ENCODE measurements at places on chromosomes 2 and 18.
A peak's percentile ranks its signal among the peaks of the same experiment; 100 is the strongest.

DNA sequence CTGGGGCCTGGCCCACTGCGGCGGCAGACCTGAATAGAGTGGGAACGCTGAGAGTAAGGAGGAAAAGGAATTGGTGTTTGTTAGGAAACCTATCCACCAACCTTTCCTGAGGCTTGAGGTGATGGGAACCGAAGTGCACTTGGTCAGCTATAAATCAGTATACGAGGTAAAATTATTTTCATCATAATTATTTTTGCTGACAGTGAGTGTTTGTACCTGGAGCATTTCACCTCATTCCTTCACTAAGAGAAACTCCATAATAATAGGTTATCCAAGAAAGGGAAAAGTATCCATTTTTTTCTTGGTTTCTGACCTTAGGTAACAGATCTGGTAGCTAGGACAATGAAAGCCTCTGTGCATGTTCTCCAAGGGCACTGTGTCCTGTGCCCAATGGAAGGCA is 138.6 kb upstream of the RGPD4 start:
- DNase-seq: no peak

- DNase-seq: no peak
Observed at GRCh38 chr18:31950583-31950982, 7.7 kb upstream of the TRAPPC8 start.

- DNase-seq: peak; percentile 74
Observed at GRCh38 chr2:241315879-241316631, at the start of gene SEPTIN2. Gene SEPTIN2, plus strand, starts transcription at chr2:241315925. Its CDS starts 8,308 bp downstream, at chr2:241324233.

- no peak for DNase-seq
Observed at GRCh38 chr2:196586511-196586991, 53.0 kb upstream of the CCDC150 start.

DNA sequence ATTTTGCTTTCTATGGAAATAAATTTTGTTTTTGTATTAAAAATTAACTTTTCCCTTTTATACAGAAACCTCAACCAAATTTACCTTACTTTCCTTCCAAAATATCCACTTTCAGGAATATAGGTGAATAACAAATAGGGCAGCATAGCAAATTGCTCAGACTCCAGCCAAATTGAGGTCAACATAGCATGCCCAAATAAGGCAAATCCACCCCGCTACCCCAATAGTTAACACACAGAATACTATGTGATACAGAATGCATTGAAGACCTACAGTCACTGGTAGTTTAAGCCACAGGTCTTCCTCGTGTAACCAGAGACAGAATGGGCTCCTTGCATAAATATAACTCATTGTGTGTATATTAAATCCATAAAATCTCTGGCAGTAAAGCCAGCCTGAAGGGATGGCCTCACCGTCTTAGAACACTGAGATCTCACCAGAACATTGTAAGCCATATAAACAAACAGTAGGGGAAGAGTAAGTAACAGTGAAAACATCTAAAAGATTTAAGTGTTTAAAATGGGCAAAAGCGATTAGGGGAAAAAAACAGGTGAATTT is 72.2 kb downstream of the PMAIP1 start:
- no peak for DNase-seq

GRCh38 chr18:75915941-75916623 is 488.6 kb upstream of the SMIM21 start:
- peak; percentile 31 for DNase-seq

DNA sequence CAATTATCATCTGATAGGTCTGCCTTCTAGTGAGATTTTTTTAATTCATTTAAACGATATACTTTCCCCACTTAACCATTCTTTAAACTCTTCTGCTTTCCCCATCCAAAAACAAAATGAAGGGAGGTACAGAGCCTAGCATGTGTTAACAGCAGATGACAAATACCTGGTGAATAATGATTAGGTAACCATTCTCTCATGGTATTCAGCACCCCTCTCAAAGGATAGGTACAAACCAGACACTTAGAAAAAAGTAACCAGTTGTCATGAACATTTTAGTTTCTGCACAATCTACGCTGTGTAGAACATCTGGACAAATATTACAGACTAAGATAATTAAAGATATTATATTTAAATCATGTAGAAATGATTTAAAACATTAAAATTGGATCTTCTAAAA is 56.3 kb downstream of the DNAH7 start:
- DNase-seq: no peak

GRCh38 chr2:8081130-8081529 is 600.7 kb upstream of the ID2 start:
- DNase-seq: no peak

GRCh38 chr2:11753452-11753885 is 7.0 kb downstream of the LPIN1 start:
- DNase-seq: no peak

- no peak for DNase-seq
Observed at GRCh38 chr18:35010993-35011392, 30.2 kb upstream of the MAPRE2 start.

DNA sequence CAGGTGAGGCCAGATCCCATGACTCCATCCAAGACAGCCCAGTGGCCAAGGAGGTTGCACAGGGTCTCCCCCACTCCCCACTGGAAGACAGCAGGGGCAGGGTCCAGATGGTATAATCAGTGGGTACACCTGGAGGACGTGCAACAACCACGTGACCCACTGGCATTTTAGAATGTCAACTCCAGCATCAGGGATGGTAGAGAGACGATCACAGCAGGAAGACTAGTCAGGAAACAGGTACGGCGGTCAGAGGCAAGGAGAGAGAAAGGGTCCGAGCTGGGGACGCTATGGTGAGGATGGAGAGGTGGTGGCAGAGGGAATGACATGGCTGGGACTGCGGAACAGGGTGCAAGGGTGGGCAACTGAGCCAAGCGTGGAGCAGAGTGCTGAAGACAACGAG is 23.0 kb downstream of the SERTAD2 start:
- DNase-seq: no peak

- DNase-seq: no peak
Observed at GRCh38 chr2:112995346-112995920, 9.8 kb upstream of the IL36A start.

DNA sequence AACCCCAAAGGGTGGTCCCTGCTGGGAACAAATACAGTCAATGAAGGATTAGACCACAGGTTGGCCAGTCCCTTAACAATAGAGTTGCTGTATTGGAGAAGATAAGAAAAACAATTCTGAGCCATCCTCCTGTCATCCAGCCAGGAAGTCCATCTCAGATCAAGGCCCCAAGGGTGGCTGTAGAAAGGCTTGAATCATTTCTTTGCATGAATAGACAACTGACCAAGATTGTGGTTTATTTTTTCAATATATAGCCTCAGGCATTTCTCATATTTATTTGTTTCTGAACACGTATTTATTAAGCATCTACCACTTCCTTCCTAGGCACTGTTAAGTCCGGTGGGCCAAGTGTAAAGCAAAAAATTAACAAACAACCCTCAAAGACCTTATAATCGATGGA is 274.4 kb upstream of the SLC14A2 start:
- DNase-seq: no peak

DNA sequence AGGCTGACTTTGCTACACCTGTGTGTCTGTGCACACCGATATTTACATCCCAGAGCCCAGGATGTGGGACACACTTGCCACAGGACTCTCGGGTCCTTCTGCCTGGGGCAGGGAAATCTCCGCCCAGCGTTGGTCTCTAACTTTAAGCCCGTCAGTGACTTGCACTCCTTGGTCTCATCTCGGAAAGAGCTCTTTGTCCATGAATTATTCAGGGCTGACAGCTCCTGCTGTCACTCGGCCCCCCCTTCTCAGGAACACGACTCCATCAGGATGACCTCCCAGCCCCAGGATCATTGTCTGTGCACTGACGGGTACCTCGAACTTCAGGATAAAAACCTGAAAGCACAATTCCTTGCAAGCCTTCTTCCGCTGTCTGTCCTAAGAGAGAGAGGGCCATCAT is 26.6 kb downstream of the PLB1 start:
- DNase-seq: no peak

- no peak for DNase-seq
Observed at GRCh38 chr2:193348055-193348454, 1153.3 kb upstream of the TMEFF2 start.

GRCh38 chr18:23828426-23828825 is 139.2 kb downstream of the LAMA3 start:
- no peak for DNase-seq

DNA sequence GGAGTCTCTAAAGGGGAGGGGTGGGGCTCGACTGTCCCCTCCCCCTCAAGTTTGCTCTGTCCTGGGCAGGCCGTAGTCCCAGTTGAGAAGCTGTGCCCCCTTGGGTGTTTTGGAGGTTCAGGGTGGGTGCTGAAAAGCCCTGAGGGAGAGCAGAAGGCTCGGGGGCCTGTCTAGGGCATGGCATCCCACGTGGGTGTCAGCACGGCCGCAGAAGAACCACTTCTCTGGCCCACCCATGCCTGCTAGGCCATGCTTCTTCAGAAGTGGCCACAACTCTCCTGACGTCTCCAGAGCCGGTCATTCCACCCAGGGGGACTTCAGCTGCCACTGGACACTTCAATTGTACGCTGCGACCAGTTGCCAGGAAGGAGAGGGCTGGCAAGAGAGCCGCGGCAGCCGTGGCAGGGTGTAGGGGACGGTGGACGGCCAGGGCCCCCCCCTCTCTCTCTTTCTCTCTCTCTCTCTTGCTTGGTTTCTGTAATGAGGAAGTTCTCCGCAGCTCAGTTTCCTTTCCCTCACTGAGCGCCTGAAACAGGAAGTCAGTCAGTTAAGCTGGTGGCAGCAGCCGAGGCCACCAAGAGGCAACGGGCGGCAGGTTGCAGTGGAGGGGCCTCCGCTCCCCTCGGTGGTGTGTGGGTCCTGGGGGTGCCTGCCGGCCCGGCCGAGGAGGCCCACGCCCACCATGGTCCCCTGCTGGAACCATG is at the start of gene INPP5D:
TSS of gene INPP5D (plus strand) at position 546 of the 704 bp plus-strand sequence. CDS start at position 683, 137 bp downstream.
- no peak for DNase-seq

- no peak for DNase-seq
Observed at GRCh38 chr18:21509062-21509461, 91.4 kb downstream of the ESCO1 start.

DNA sequence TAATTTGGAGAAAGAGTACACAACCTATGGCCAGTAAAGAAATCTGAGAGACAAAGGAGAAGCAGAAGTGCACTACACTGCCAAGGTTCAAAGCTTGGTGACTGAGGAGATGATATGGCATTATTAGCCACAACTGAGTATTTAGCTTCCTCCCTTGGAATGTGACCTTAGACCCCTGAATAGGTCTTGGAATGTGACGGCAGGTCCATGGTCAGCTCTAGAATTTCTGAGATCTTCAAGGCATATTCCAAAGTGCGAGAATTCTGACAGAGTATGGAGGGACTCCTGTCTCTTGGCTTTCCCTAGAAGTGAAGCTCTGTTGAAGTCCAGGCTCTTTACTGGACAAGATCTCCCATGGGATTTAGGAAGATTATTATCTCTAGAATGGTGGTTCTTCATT is 130.0 kb upstream of the FN1 start:
- no peak for DNase-seq

DNA sequence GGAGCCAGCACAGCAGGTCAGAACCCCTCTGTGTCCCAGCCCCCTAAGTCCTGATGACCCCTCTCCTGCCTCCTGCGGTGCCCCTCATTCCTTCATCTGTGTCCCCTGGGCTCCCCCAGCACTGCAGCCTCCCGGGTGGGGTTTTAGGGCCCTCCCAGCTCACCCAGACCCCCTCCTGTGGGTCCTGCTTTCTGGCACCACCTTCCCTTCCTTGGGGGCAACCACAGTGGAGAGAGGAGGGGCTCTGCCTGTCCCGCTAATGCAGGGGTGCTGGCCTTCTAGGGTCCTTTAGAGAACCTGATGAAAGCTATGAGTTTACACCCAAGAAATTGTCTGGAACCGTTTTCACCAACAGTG is 42.7 kb upstream of the ALPP start:
- DNase-seq: no peak

GRCh38 chr2:9914384-9915065 is 37.0 kb upstream of the GRHL1 start:
- DNase-seq: no peak

GRCh38 chr2:150639383-150639782 is 151.9 kb upstream of the RND3 start:
- DNase-seq: no peak

DNA sequence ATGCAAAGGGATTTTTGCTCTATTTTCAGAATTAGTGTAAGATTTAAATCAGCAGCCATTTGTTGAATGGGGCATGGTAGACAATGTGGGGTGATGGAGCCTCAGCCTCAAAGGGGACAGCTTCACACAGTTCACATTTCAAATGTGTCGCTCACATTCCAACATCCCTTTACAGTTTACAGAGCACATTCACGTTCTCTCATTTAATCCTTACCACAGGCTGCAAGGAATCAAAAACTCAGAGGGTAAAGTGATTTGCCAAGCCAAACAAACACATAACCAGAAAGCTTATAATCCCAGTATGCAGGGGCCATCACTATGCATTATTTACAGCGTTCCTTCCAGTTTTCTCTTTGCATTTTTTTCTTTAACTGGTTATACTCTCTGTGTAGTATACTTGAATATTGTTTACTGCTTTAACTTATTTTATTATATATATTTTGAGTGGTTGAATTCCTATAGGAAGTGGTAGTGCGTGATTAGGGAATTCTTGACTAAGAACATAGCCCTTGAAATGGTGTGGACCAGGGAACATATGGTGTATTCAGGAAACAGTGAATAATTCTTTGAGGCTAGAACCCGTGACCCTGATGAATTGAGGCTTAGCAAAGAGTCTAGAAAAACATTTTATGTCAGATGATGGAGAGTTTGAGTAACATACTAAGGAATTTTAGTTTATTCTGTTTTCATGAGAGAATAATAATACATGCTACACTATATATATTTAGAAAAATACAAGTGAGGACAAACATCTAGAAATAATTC is 18.1 kb upstream of the TAF1B start:
- no peak for DNase-seq

- DNase-seq: no peak
Observed at GRCh38 chr2:29497375-29497774, 382.2 kb downstream of the CLIP4 start.

GRCh38 chr2:19490846-19491435 is 132.5 kb upstream of the OSR1 start:
- DNase-seq: no peak

DNA sequence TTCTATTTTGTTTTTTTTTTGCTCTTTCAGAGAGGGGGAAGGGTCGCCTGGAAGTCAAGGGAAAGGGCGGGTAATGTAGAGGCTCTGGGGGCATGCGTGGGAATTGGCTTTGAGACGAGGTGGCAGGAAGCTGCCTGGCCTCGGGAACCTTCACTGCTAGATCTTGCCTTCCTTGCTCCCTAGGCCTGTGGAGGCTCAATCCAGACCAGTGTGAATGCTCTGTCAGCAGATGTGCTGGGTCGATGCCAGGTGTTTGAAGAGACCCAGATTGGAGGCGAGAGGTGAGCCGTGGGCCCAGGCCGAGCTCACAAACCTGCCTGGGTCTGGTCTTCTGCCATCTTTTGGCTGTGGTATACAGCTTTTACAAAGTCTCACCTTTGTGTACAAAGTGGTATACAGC is 15.5 kb downstream of the CCT7 start:
- no peak for DNase-seq

GRCh38 chr2:175207741-175208438 is 26.4 kb upstream of the ATP5MC3 start:
- no peak for DNase-seq

GRCh38 chr18:64203295-64203694 is 54.4 kb upstream of the LINC00305 start:
- DNase-seq: no peak

- DNase-seq: no peak
Observed at GRCh38 chr2:120531365-120531764, 185.4 kb downstream of the INHBB start.

GRCh38 chr2:234502919-234503285 is 6.0 kb upstream of the ARL4C start:
- no peak for DNase-seq

GRCh38 chr18:63472380-63472779 is 4.4 kb upstream of the SERPINB5 start:
- DNase-seq: no peak

Data from anterior cingulate cortex (tissue), 58 donors.